ENCODE measurements at places on chromosomes 4 and X.

DNA sequence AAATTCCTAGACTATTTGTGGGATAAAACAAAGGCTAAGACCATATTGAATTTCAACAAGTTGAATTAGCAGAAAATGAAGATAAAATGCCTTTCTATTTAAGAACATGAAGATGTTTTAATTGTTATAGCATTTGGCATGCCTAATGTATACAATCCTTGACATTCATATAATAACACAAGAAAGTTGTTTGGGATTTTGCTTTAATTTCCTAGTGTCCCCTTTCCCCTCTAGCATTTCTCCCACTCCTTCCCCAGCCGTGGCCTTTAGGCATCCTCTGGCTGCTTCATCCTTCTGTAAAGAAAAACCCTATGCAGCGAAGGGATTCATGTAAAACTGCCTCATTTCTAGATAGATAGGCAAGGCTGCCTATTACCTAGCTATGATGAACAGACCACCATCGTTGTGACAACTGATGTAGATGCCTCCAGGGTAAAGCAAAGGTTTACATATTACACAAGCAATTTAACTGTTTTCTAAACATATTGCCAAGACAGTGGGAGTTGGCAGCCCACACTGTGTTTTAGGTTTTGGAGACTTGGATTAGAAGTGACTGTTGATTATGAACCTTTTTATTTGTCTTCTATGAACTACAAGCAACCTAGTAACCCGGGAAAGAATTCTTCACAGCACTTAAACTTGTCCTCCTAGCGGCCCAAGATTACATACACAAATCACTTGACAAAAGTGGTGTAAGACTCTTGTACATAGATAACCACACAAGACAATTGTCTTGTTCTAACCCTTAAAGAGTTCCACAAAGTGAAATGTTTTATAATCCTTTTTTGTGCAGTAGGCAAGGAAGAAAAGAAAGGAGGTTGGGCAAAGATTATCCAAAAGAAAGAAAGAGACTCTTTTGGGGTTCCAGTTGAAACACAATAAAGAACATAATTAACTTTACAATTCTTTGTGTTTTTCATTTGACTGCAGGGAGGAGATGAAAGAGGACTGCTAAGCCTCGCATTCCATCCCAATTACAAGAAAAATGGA is 59.9 kb downstream of the HHIP start:
- DNase-seq = no peak

- DNase-seq = no peak
Observed at GRCh38 chrX:9739130-9739529, 26.5 kb downstream of the GPR143 start.

DNA sequence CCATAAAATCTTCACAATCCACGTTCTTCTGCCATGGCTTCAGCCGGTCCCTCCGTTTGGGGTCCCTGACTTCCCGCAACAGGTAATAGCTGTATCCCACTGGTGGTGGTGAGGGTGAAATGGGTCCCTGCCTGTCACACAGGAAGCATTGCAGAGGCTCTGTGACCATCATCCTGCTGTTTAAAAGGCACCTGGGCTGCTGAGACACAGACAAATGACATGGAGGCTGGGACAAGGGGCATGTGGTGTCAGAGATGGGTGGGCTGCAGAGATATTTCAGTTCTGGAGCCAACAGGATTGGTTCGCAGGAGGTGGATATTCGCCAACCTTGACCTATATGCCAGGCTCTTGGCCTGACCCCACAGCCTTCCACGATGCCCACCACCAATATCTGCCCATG is 82.1 kb downstream of the JAKMIP1 start:
- no peak for DNase-seq

- DNase-seq = no peak
Observed at GRCh38 chr4:13821522-13821921, 194.0 kb upstream of the BOD1L1 start.

GRCh38 chrX:129617420-129617819 is 37.3 kb downstream of the APLN start:
- DNase-seq = no peak

DNA sequence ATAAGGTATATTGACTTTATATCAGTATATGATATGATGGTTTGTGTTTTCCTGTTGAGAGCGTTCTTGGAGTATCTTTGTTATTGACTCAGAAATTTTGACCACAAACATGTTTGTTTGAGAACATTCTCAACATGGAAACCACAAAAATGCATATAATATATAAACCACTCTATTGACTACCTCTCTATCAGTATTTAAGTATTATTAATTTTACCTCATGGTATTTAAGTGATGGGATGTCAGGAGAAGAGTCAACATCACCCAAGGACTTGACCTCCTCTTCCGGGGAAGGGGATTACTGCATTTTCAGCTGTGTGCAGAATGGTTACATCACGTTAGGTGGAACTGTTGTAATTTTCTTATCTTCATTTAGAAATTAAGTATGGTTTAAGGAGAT is 54.3 kb upstream of the PUDP start:
- no peak for DNase-seq

DNA sequence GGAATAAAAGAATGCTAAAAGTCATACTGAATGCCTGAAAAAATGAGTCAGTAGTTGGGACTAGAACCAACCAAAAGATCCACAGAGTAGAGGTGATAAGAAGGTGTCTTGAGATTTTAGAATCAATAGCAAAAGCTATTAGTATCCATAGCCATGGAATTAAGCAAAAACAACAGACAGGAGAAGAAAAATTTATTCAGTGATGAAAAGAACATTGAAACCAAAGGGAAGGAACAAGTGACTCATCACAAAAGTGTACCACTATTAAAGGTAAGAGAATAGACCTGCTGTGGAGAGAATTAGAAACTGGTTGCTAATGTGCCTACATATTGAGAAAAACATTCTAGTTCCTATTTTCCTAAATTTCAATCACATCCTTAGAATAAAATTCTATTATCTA is 182.0 kb upstream of the NEIL3 start:
- DNase-seq = no peak

DNA sequence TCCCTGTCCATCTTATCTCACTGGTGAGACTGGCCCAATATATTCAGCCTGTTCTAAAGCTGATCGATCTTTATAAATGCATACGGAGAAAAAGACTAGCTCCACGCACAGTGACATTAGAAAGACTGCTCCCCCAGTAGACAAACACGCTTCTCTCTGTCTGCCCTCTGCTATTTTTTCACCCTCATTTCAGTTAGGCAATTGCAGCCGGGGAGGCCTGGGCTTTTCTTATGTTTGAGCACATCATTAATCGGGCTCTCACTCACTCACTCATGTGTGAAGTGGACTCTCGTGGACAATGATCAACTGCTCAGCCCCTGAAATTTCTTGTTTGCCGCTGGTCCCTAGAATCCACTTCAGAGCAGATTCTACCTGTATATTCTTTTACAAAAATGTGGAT is 824.7 kb upstream of the TENM3 start:
- DNase-seq = no peak

GRCh38 chr4:79325864-79326328 is at the start of gene NAA11:
TSS of gene NAA11 (minus strand) at chr4:79326061. CDS start at chr4:79325877, 184 bp downstream.
- no peak for DNase-seq

- DNase-seq = no peak
Observed at GRCh38 chrX:15448010-15448639, 45.0 kb downstream of the PIR start.

DNA sequence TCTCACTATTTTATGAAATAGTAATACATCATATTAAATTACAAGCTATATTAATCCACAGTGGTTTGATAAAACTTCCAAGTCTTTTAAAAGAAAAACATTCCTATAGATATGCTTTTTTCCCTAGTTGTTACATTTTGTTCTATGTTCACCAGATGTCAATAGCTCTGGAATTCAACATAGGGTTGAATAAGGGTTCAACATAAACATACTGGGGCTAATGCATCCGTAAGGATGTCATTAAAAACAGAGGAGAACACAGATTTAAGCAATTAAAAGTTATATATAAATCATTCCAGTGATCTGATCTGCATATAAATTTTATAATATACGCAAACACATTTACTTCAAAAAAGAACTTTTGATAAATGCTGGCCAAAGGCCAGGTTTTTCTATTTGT is 32.5 kb downstream of the SULT1B1 start:
- DNase-seq = peak; percentile 50

GRCh38 chr4:177802162-177802561 is 359.9 kb upstream of the AGA start:
- DNase-seq = no peak

- peak; percentile 39 for DNase-seq
Observed at GRCh38 chr4:83329521-83330110, 5.0 kb downstream of the HPSE start.

DNA sequence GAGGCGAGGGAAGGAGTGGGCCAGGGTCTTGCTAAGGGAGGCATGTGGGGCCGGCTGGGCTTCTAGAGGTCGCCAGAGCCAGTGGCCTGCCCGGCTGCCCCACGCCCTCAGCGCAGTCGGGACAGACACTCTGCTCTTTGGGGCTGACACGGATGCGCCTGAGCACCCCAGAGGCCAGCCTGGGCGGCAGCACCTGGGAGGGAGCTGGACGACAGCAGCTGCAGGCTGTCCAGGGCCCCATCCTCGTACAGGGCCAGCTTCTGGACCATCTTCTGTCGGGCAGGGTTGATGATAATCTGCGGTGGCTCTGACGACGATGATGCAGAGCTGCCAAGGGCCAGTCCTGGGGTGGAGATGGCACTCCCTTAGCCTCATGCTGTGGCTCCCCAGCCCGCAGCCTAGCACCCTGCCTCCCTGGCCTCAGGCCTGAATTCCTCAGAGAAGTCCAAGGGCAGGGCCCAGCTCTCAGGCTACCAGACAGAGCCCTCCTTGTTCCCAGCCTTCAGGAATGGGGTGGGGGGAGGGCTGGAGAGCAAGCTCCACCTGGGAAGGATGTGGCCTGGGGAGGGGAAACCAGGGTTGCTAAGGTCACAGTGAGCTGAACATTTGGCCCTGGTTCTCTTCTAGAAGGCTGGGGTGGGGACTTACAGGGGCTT is 7.2 kb downstream of the IRAK1 start:
- DNase-seq = no peak

DNA sequence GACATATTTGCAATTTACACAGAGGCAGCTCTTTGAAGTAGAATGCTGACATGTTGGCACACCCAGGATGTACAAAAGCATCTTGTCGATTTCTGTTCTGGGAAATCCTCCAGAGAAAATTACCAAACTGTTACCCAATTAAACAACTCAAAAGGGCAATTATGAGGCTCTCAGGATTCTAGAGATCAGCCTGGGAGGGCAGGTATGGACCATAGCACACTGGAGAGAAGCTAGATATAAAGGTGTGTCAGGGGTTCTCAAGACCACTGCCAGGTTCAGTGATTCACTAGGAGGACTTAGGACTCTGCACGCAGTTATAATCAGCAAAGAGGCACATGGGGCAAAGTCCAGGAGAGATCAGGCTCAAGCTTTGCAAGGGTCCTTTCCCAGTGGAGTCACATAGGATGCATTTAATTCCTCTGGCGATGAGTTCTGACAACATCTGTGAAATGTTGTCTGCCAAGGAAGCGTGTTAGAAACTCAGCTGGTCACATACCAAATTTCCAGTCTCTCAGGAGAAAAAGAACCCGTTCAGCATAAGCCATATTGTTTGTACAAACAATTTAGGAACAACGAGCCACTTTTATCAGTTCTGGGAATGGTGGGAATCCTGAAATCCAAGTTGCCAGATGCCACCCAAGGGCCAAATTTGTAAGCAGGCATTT is 100.8 kb downstream of the SYTL5 start:
- no peak for DNase-seq

- DNase-seq = peak; percentile 6
Observed at GRCh38 chr4:2583517-2583916, 47.1 kb downstream of the FAM193A start.

GRCh38 chrX:139931646-139932072 is 1.2 kb downstream of the ATP11C start:
- DNase-seq = no peak

DNA sequence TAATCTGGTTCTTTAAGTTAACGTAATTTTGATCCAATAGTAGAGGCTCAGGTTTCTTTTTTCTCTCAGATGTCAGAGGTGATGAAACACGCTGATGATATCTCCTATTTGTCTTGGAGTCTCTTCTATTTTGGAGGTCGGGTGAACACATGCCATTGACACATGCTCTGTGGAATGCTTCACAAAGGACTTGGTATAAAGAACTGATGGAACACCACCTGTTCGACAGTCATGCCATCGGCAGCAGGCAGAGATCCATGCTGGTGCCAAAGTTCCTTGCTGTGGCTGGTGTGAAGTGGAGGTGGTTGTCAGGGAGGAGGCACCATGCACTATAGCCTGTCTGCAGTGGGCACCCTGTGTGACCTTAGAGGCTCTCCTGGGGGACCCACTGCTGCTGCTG is 94.9 kb downstream of the ATP8A1 start:
- no peak for DNase-seq

DNA sequence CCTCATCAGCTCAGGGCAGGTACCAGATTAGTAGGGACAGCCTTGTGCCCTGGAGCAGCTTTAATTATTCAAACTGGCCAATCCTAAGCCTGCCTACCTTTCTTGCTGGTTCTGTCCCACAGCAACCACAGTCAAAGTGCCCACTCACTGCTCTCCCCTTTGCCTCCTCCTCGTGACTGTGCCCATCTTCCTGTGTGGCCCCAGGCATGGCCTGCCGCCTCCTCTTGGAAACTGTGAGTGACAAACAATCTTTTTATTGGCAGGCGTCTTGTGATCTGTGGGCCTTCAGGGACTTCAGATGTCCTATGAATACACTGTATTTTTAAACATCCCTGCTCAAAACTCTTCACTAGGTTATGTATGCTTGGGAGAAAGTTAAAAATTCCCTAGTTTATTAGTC is 22.8 kb upstream of the NSG1 start:
- DNase-seq = no peak

DNA sequence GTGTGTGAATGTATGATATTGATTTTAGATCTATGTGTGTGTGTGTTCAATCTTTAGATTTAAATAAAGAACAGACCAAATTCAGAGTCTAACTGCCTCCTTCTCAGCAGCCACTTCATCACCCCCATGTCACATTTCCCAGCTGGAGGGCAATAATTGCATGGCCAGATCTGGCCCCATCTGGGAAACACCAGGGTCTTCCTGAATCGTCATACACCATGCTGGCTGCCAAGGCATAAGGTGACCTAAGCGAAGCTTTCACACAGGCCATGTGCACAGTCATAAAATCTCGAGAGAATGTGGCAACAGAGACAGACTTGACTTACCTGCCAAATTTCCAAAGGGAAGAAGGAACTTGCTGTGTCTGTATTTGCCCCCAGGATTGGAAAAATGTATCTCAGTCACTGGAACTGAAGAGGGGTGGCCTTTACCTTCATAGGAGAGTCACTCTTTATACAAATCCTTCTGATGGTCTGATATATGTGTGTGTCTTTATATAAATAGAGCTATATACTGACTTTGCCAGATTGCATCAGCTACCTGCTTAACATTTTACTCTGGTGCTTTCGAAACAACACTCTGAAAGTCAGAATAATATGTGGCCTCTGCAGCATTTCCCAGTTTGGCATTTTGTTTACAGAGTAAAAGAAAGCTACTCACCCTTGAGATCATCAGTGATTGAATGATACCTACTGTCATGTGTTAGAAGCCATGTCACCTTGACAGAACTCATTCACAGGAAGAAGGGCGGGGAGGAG is at the start of gene PLAC1:
Gene PLAC1, minus strand, starts transcription at position 470 of the 758 bp plus-strand sequence. CDS start 91,789 bp downstream, outside the sequence.
- no peak for DNase-seq

- DNase-seq = no peak
Observed at GRCh38 chr4:173289353-173289727, 44.8 kb downstream of the HMGB2 start.
